Osteocyte (in vitro differentiated cells): ENCODE measurements at places on chromosomes 5 and 9. TPM values are rescaled to one million over a fixed set of nuclear protein-coding genes. Genes with fewer than 3 reads are reported as not detected.

Gene GRM6
- total RNA-seq = not detected in 2 replicates

Gene MOB3B
- 7.5 and 7.6 TPM in 2 replicates for total RNA-seq

Gene ANKRD55
- not detected in 2 replicates for total RNA-seq

Gene STPG3
- 0.50 and 0.78 TPM in 2 replicates for total RNA-seq

Gene FOXD4L4
- total RNA-seq = not detected in 2 replicates

Gene MEIKIN
- total RNA-seq = not detected in 2 replicates

Gene PPP1R26
- total RNA-seq = 19.5 and 21.1 TPM in 2 replicates

Gene SHOC1
- total RNA-seq = not detected in 2 replicates

Gene PSMD5
- 53.3 and 69.5 TPM in 2 replicates for total RNA-seq

Gene GFI1B
- not detected in 2 replicates for total RNA-seq

Gene ACTL7B
- not detected in 2 replicates for total RNA-seq

Gene APBA1
- total RNA-seq = 5.1 and 5.2 TPM in 2 replicates

Gene CBY3
- total RNA-seq = not detected in 2 replicates

Gene VCAN
- 67.0 and 67.5 TPM in 2 replicates for total RNA-seq

Gene PCDH12
- total RNA-seq = not detected in 2 replicates

Gene ANKRD33B
- total RNA-seq = 0.83 and 0.94 TPM in 2 replicates

Gene HSPB3
- total RNA-seq = not detected in 2 replicates

Gene CD14
- not detected in 2 replicates for total RNA-seq

Gene PCDHA10
- total RNA-seq = 6.0 and 6.1 TPM in 2 replicates

Gene TESK1
- 44.4 and 53.5 TPM in 2 replicates for total RNA-seq

Gene OTULINL
- 0.73 and 1.3 TPM in 2 replicates for total RNA-seq

Gene ARL14EPL
- total RNA-seq = not detected in 2 replicates

Gene COL23A1
- total RNA-seq = not detected in 2 replicates

Gene CATSPER3
- not detected in 2 replicates for total RNA-seq

Gene SYNPO
- total RNA-seq = 17.8 and 18.4 TPM in 2 replicates

Gene PCA3
- not detected in 2 replicates for total RNA-seq

Gene KDM4C
- 23.5 and 25.3 TPM in 2 replicates for total RNA-seq

Gene PKD2L2
- not detected in 2 replicates for total RNA-seq

Gene GHR
- total RNA-seq = 2.3 and 2.7 TPM in 2 replicates

Gene ZBTB5
- total RNA-seq = 16.3 and 17.6 TPM in 2 replicates

Gene PAPPA
- total RNA-seq = 214 and 229 TPM in 2 replicates

Gene DAP
- total RNA-seq = 168 and 173 TPM in 2 replicates

Gene CARD9
- total RNA-seq = 0.89 and 0.94 TPM in 2 replicates

Gene ATP10B
- total RNA-seq = not detected in 2 replicates

Gene CENPK
- total RNA-seq = 11.3 TPM in 2 replicates

Gene ARHGEF39
- 0.86 and 1.6 TPM in 2 replicates for total RNA-seq

Gene EIF4E1B
- not detected in 2 replicates for total RNA-seq

Gene TEX48
- not detected in 2 replicates for total RNA-seq

Gene OR1L4
- total RNA-seq = not detected in 2 replicates

Gene KCNV2
- not detected in 2 replicates for total RNA-seq

Gene FCHO2
- 41.5 and 48.0 TPM in 2 replicates for total RNA-seq

Gene CCL21
- total RNA-seq = not detected in 2 replicates

Gene MCTP1
- 0.50 and 0.67 TPM in 2 replicates for total RNA-seq

Gene FAM221B
- total RNA-seq = not detected in 2 replicates

Gene BARX1
- total RNA-seq = 1.7 and 2.2 TPM in 2 replicates
